ENCODE measurements at places on chromosomes 12 and 14.

GRCh38 chr14:91931478-91932088 is 15.9 kb downstream of the FBLN5 start:
- DNase-seq, result no peak

GRCh38 chr12:45658020-45658419 is 71.5 kb upstream of the ARID2 start:
- DNase-seq, result no peak

- no peak for DNase-seq
Observed at GRCh38 chr12:7203109-7203508, 13.6 kb downstream of the PEX5 start.

DNA sequence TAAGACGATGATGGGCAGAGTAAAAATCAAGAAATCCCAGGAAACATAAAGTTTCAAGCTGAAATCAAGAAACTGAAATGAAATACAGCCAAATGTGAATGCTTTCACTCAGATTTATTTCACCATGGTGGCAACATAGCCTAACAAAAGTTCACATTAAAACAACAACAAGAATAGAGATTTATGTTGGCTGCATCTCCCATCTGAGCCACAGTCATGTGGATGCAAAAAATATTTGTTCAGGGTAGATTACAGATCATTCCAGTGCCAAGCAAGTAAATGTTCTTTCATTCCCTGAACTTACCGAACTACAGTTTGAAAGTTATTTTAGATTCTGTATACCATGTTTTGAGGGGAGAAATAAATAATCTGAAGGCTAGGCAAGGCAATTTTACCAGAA is 159.9 kb upstream of the TMTC1 start:
- no peak for DNase-seq

GRCh38 chr12:116650062-116650461 is 87.8 kb downstream of the SPRING1 start:
- no peak for DNase-seq

GRCh38 chr12:33555128-33555527 is 115.5 kb upstream of the SYT10 start:
- DNase-seq, result no peak

DNA sequence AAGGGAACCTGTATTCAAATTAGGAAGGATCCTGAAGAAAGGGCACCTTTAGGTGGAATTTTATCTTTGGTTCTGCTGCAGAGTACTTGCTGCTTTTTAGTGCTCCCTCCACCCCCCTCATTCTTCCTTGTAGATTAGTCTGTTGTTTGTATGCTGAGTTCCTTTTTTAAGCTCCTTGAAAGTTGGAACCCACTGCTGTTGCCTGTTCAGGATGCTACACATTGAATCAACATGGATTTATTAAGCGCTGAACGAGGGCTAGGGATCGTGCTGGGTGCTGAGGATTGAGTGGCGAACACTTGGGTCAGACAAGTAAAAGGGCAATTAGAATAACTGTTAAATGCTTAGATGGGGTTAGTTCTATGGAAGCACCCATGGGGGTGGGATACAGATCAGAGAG is 884 bp upstream of the AMN1 start:
- DNase-seq, result no peak
